ENCODE measurements at places on chromosomes 11 and 22.

DNA sequence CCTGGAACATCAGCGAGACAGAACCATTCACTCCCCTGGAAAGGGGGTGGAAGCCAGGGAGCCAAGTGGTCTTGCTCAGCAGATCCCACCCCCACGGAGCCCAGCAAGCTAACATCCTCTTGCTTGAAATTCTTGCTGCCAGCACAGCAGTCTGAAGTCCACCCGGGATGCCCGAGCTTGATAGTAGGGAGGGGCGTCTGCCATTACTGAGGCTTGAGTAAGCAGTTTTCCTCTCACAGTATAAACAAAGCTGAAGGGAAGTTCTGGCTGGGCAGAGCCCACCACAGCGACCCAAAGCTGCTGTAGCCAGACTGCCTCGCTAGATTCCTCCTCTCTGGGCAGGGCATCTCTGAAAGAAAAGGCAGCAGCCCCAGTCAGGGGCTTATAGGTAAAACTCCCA is 764.8 kb upstream of the LUZP2 start:
- DNase-seq: no peak

GRCh38 chr11:62479631-62480201 is 60.9 kb downstream of the SCGB1A1 start:
- no peak for DNase-seq

- DNase-seq: no peak
Observed at GRCh38 chr11:61745781-61746441, 6.5 kb upstream of the MYRF start.

- no peak for DNase-seq
Observed at GRCh38 chr22:45248832-45249561, 8.3 kb upstream of the KIAA0930 start.

DNA sequence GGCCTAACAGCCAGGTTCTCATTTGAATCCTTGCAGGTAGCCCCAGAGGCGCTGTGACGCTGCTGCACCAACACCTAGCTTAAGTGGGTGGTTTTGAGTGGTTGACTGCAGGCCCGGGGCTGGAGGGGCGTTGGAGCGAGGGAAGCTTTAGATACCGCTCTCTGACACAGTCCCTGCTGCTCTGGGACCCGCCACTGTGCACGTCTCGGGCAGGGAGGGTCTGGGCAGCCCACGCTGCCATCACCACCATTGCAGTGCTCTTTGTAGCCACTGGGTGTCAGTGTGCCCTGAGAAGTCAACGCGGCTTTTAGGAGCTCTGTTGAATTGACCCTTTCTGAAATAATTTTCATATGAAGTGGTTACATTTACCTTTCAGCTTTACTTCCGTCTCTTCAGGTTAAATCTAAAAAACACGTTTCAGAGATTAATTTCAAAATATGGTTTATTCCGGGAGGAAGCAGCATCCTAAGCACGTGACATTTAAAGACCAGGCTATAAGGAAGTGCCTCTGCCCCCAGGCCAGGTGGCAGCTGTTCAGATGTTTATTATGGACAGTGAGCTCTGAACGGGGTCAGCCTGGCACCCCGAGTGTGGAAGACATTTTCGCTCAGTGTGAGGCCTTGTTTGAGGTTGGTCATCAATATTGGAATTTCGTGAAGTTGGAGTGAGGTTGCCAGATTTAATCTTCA is 30.9 kb upstream of the PARVB start:
- DNase-seq: peak; percentile 10

DNA sequence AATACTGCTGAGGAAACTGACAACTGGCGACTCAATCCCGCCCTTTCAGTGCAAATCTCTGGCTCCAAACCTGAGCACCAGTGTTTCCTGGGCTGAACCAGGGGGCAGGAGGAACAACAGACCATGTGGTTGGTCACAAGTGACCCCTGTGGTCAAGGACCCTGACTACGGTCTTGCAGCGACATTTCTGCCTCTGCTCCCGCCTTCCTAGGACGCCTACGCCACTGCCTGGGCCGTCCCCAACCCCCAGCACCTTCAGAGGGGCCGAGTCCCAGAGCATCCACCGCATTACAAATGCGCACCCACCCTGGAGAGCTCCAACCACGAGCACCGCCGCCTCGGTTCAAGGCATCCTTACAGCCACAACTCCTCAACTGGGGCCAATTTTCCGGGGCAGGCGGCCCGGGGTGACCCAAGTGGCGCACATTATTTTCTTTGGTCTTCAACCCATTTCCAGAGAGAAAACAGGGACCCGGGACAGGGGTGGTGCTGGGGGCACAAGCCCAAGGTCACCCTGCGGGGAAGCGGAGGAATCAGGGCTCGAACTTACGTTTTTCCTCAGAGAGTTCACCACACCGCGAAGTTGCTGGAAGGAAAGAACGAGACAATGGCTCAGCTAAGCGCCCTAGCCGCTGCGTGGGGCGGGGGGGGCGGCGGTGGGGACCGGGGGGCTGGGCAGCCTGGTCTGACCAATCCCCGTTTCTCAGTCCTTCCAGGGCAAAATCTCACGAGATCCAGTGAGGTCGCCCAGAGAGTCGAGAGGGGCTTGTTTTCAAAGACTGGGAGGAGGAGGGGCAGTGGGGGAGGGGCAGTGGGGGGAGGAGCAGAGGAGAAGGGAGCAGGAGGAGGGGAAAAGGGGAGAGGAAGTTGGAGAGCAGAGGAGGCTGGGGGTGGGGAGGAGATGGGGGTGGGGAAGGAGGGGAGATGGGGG is 1.8 kb downstream of the PRAME start:
- no peak for DNase-seq

- DNase-seq: no peak
Observed at GRCh38 chr22:31192513-31192912, 19.6 kb upstream of the LIMK2 start.

DNA sequence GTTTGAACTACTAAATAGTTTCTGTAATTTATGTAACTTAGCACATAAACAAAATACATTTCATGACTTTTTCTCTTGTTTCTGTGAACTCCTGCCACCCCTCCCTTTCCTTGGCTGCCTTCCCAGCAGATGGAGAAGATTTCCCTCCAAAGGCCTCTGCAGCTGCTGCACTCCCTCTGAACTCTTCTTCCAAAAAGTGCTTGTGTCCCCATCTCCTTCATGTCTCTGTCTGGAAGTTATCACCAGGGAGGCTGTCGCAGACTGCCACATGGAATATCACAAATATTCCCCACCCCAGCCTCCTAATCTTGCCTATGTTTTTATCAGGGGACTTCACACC is 1068.3 kb downstream of the OPCML start:
- no peak for DNase-seq

DNA sequence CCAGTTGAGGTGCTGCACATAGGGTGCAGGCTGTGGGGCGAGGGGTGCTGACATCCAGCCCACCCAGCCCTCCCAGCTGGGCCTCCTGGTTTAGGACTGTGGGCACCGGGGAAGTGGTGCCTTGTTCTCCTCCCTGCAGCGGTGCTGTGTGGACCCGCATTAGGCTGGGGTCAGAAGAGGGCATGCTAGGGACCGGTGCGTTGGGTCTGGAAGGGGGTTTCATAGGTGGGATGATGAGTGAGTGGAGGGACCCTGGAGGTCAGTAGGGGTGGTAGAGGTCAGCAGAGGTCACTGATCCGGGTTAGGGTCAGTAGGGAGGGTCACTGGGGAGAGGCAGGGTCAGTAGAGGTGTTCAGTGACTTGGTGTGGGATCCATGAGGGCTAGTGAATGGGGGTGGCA is 6.7 kb upstream of the MYBPC3 start:
- no peak for DNase-seq

GRCh38 chr22:33519071-33519973 is 401.0 kb downstream of the LARGE1 start:
- DNase-seq: no peak

DNA sequence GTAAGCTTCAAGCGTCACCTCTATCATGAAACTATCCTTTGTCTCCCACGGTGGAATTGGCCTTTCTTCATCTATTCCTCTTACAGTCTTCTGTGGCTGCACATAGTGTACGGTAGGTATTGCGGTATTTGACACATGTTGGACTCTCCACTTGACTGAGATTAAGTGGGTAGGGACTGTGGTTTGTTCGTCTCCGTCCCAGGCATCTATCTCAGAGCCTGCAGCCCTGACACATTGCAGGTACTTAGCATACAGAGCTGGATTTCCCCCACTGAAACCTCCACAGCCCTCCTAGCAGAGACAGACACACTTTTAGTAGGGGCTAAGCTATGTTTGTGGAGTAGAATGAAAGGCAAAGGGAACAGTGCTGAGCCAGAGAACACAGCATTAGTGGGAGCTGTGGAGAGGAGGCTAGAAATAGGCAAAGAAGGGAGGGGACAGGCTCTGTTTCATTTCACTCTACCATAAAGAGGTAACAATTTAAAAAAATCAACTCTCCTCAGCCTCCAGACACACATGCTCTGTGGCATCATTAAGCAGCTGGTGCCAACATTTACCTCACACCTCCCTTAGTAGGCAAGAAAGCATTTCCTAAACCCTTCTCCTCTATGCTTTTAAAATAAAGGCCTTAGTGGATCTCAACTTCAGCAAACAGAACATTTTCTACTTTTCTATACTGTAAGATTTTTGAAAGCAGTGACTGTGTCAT is 277.5 kb downstream of the KIRREL3 start:
- DNase-seq: no peak

- peak; percentile 68 for DNase-seq
Observed at GRCh38 chr22:41367039-41367679, 14.6 kb upstream of the TEF start.

GRCh38 chr11:128086794-128087193 is 500.6 kb downstream of the ETS1 start:
- DNase-seq: no peak

- no peak for DNase-seq
Observed at GRCh38 chr11:108614086-108614485, 20.5 kb upstream of the EXPH5 start.

DNA sequence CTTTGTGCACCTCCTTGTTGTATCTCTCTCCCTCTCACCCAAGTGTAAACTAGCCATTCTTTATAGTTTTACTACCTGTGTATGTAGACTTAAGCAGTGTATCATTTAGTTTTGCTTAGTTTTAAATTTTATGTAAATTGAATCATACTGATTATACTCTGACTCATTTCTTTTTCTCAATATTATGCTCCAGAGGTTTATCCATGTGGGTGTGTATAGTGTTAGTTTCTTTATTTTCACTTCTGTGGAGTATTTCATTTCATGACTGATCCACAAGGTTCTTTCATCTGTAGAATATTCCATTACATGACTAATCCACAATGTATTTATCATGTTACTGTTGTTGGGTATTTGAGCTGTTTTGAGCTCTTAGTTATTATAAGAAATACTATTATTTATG is 62.0 kb downstream of the CCDC34 start:
- DNase-seq: no peak

DNA sequence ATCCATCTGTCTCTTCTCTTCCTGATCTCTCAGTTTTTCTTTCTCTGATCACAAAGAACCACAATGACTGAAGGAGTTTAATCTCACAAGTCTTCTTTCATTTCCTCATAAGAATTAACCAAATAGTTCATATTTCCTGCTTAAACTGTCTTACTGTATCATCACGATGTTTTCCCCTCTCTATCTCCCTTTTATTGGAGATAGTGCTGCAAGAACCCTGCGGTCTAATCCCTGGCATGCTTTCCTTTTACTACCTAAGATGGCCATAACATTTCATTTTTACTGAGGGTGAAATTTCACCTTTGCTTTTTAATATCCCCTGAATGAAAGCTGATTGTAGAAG is 28.9 kb downstream of the CARD18 start:
- DNase-seq: no peak

DNA sequence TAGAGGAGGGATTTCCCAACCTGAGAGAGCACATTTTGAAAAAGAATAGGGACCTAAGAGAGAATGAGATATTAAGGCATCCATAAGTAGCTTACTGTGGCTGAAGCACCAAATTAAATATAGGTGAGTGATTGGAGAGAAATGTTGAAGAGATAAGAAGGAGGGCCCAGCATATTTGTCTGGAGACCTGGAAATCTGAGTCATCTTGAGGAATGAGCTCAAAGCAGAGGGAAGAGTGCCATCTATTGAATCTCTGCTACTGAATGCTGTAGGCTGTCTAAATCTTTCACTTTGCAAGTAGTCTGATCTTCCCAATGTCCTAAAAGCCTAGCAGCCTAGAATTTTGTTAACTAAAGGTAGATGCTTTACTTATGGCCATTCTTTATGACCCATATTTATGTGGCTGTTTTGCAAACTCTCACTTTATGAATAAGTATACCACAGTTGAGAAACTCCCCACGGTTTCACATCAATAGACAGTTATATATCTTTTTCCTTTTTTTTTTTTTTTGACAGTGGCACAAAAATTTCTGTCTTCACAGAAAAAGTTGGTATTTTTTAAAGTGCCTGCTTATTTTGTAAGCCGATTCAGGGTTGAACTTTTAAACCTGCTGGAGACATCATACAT is 2093.5 kb downstream of the LRRC4C start:
- DNase-seq: peak; percentile 1

DNA sequence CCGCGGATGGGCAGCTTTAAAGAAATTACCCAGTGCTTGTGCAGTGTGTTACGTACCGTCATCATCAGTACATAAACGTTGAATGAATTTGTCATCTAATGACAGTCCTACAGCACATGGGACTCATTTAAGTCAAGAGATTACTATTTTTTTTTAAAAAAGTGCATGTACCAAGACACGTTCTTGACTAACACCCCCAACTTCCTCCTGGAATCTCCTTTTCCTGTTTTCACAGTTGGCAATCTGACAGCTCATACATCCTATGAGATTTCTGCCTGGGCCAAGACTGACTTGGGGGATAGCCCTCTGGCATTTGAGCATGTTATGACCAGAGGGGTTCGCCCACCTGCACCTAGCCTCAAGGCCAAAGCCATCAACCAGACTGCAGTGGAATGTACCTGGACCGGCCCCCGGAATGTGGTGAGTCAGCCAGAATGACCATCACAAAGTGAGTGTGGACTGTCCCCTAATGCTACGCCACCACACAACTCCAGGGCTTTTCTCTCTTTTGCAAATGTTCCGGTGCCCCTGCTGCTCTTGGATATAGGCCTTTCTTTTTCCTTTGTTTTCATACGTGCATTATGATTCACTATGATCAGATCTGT is 162.0 kb upstream of the SORL1-AS1 start:
- DNase-seq: no peak

DNA sequence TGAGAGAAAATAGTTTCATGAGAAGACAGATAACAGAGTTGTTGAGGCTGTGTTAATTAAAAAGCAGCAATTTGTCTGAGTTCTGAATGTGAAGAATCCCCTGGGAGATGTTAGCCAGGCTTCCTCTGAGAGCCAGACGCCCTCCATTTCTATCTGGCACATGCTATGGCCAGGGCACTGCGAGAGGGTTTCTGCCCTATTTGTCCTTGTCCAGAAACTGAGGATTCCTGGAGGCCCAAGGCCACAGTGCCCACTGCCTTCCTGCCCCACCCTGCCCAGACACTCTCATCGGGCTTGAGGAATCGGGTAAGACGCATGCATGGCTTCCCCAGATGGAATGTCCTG is 484.6 kb downstream of the OPCML start:
- DNase-seq: no peak

- no peak for DNase-seq
Observed at GRCh38 chr11:63532117-63532516, 4.5 kb upstream of the PLAAT4 start.

- no peak for DNase-seq
Observed at GRCh38 chr11:119025541-119025940, 5.1 kb downstream of the SLC37A4 start.
